SHP77 (cell line): ENCODE measurements at places on chromosomes 2 and 18.

DNA sequence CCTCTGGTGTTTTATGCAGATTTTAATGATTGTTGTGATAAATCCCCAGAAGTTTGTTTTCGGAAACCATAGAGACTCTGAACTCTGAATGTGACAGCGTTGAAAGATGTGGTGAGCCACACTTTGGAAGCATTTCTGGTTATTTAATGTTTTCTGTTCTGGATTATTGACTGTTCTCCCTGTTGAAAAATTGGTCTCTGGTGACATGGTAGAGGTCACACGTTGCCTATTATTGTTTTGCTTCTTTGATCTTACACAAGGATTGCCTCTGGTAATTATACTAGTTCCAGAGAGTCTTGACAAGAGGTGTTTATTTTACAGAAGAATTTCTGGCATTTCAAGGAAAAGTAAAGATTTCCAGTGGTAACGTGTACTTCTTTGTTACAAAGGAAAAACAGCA is 127.1 kb downstream of the GREB1L start:
- no peak for DNase-seq

- no peak for DNase-seq
Observed at GRCh38 chr18:39667905-39668304, 2102.3 kb upstream of the CELF4 start.

- peak; percentile 1 for DNase-seq
Observed at GRCh38 chr2:218230882-218231281, 13.9 kb downstream of the ARPC2 start.

DNA sequence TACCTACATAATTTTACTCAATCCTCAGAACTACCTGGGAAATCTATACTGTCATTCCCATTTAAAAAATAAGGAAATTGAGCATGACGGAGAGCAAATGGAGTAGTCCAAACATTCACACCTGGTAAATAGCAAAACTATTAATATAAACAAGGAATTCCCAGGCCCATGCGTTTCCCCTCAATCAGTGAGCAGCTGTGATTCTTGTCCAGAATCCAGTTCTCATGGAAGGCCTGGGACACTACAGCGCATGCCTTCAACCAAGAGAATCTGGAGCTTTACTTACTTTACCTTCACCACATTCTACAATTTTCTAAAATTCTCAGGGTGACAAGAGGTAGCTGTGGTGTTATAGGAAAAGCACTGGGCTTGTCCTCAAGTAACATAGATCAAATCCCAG is 259.0 kb downstream of the LRATD1 start:
- DNase-seq = no peak

GRCh38 chr2:167988296-167988695 is 259.1 kb downstream of the STK39 start:
- no peak for DNase-seq

DNA sequence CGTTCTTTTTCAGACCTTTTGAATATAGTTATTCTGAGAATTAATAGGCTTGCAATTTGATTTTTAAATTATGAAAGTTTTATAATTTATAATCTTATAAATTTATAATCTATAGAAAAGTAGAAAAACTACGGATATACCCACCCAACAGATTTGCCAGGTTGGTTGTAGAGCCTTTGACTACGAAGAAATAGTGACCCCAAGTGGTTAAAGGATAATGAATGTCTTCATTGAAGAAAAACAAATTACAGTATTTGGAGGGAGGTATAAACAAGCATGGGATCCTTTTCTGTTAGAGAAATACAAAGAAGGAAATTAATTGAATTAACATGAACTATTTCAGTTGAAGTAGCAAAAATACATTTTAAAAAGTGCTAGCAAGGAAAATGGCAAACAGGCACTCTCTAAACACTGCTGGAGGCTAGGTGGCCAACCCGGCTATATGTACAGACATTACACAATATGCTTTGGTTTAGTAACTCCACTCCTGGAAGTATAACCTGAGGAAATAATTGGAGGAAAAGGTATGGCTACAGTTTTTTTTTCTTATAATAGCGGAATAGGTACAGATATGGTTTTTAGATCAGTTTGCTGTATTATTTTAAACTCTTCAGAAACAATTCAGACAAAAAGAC is 110.9 kb downstream of the MIB1 start:
- DNase-seq = no peak

- DNase-seq = no peak
Observed at GRCh38 chr18:28161608-28162599, 15.0 kb downstream of the CDH2 start.

- DNase-seq = no peak
Observed at GRCh38 chr18:48918660-48919456, 31.9 kb downstream of the SMAD7 start.

DNA sequence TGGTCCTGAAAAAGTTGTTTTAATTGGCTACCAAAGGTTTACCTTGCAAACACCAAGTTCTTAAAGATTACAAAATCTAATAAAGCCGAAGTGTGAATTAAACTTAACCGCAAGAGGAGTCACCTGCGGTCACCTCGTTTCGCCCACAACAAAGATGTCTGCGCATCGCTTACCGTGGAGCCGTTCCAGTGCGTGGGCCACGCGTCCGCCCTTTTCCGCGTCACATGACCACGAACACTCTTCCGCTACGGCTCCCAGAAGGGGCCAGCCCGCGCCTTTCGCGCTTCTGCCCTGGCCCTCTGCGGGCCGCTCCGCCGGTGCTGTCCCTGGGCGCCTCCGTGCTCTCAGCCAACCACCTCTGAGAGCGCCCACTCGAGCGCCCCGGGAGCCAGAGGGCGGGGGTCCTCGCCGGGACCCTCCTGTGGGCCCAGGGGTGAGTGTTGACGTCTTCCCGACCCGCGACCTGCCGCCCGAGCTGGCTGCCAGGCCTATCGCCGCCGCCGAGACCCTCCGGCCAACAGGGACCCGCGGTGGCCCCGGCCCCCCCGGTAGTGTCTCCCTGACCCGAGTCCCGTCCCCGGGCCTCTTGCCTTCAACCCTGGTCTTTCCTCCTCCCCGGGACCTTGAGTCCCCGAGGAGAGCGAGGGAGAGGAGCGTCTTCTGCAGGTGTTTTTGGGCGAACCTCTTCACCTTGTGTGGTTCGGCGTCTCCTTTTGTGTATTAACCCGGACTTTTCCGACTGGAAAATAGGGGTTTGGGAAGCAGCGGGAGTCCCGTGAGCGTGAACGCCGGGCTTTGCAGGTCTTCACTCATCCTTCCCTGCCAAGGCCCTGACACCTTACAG is at the start of gene MFF:
Gene MFF, plus strand, starts transcription at position 257 of the 844 bp plus-strand sequence. CDS start 5,415 bp downstream, outside the sequence.
- peak; percentile 93 for DNase-seq

DNA sequence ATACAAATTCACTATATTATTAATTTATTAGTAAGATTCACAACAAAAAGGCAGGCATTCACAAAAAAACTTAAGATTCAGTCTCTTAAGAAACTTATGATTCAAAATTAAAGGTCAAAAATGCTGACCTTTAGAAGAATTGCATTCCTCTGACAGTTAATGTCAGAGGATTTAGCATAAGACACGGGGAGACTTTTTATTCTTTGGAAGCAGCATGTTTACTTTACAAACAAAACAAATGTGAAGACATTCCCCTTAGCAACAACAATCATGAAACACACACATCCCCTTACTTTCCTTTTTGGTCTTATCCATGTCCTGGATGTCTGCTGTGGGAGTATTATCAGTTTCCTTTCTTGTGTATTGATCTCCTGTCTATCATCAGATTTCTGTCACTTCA is 117.1 kb downstream of the RAD51AP2 start:
- no peak for DNase-seq

DNA sequence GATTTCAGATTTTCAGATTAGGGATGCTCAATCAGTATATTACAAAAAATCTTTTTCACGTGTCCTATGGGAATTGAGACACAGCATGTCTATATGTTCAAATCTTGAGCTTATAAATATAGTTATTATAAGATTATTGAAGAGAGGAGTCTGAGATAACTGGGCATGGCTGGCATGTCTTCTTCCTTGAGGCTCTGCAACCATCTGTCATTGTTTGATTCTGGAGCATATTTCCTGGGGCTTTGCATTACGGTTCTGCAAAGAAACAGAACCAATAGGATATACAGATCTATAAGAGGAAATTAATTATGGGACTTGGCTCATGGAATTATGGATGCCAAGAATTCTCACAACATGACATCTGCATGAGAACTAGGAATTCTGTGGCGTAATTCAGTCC is 386.1 kb downstream of the SOCS6 start:
- DNase-seq = no peak

- DNase-seq = no peak
Observed at GRCh38 chr2:236768393-236769140, 198.9 kb downstream of the ACKR3 start.

DNA sequence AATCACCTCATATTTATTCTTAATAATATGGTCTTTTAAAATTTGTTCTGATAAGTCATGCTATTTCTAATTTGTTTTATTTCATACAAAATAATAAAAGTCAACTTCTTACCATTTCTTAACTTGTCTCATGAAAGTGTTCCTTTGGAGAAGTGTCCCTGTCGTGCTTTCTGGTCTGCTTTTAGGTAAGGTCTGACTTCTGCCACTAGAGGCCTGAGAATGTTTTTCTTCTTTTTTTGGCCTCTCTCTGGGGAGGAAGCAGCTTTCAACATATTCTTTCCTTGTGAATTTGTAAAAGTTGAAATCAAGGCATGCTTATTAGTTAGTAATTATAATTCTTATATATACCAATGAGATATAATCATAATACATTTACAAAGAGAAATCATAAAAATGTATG is 39.4 kb downstream of the MAP2 start:
- no peak for DNase-seq

DNA sequence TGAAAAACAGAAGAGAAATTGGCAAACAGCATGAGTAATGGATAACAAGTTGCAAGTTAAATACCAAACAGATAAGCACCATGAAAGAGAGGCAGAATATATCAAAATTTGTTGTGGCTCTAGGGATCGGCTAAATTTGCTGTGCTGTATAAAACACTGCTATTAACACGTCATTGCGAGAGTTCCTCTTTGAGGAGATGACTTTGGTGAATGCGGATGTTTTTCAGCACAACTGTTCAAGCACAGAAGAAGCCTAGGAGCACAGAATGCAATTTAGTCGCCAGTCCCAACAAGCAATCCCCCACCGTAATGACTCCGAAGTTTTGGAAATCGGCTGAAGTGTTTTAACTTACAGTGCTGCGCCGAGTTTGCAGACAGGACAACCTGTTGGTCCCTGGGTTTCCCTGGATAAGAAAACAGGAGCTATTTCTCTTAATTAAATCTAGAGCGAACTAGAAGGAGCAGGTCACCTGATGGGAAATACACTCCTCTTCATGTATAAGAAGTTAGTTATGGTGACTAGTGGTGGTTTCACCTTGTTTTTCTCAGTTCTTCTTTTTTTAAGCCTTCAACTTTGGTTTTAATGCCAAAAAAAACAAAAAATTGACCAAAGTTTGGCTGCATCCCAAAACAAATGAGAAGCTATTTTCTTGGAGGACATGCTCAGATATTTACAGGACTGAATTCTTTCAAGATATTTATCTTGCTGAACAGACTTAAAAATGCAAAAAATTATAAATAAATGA is 454.1 kb upstream of the SALL3 start:
- no peak for DNase-seq

DNA sequence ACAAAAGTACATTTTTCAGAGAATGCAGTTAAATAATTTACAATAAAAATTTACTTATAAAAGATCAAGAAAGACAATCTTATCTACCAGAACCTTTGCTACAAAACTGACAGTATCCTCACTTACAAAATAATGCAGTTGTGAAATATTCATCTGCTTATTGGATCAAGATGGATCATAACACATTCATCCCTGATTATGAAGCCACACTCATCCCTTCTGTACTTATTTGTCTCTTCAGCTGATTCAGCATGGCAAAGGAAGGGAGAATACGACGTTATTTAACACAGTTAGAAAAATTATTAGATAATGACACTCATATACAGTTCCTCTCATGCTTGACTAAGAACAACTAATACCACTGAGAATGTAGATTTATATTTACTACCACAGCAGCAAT is 46.4 kb downstream of the TCF4 start:
- no peak for DNase-seq

- DNase-seq = peak; percentile 58
Observed at GRCh38 chr2:28583899-28584553, 88.2 kb downstream of the PLB1 start.
